ENCODE measurements at places on chromosomes 5 and 9.

- peak; percentile 41 for DNase-seq
Observed at GRCh38 chr9:81814794-81815464, 113.3 kb upstream of the SPATA31D4 start.

DNA sequence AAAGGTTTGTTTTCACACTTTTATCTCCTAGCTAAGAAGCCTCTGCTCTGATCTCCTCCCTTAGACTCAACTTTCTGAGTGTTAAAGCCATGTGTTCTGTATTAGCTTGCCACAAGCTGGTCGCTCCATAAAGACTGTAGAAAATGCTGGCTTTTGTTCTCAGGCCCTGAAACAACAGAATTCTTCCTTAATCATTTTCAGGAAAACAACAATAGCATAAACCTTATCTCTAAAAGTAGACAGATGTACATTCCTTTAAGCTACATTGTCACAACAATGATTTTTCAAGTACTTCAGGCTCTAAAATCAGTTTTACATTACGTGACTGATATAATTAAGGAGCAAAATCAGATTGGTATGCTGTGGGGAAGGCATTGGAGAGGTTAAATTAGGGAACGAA lies 41.9 kb downstream of the VCAN start:
- DNase-seq, result no peak

GRCh38 chr9:97863314-97863713 lies 10.3 kb downstream of the FOXE1 start:
- no peak for DNase-seq

GRCh38 chr5:122154910-122155309 lies 25.6 kb downstream of the ZNF474 start:
- DNase-seq, result no peak

DNA sequence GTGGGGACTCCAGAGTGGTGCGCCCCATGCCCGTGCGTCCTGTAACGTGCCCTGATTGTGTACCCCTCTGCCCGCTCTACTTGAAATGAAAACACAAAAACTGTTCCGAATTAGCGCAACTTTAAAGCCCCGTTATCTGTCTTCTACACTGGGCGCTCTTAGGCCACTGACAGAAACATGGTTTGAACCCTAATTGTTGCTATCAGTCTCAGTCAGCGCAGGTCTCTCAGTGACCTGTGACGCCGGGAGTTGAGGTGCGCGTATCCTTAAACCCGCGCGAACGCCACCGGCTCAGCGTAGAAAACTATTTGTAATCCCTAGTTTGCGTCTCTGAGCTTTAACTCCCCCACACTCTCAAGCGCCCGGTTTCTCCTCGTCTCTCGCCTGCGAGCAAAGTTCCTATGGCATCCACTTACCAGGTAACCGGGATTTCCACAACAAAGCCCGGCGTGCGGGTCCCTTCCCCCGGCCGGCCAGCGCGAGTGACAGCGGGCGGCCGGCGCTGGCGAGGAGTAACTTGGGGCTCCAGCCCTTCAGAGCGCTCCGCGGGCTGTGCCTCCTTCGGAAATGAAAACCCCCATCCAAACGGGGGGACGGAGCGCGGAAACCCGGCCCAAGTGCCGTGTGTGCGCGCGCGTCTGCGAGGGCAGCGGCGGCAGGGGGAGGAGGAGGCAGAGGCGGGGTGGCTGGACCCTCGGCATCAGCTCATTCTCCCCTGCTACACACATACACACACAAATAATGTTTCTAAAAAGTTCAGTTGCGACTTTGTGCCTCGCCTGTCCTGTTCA lies 668 bp downstream of the GLIS3 start:
- peak; percentile 8 for DNase-seq

GRCh38 chr9:1879501-1879900 lies 135.6 kb upstream of the SMARCA2 start:
- no peak for DNase-seq

DNA sequence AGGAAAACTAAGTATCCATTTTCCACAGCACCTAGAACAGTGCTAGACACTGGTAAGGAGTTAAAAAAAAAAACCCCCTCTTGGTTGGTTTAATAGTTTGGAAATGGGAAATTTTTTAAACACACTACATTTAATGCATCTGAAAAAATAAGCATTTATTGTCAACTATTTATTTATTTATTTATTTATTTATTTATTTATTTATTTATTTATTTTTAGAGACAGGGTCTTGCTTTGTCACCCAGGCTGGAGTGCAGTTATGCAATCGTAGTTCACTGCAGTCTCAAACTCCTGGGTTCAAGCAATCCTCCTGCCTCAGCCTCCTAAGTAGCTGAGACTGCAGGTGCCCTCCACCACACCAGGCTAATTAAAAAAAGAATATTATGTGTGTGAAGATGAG lies 51.6 kb downstream of the SNCAIP start:
- no peak for DNase-seq

- DNase-seq, result no peak
Observed at GRCh38 chr9:83032065-83032625, 30.8 kb downstream of the RASEF start.

- no peak for DNase-seq
Observed at GRCh38 chr9:82489201-82489821, 500.7 kb downstream of the SPATA31D1 start.

DNA sequence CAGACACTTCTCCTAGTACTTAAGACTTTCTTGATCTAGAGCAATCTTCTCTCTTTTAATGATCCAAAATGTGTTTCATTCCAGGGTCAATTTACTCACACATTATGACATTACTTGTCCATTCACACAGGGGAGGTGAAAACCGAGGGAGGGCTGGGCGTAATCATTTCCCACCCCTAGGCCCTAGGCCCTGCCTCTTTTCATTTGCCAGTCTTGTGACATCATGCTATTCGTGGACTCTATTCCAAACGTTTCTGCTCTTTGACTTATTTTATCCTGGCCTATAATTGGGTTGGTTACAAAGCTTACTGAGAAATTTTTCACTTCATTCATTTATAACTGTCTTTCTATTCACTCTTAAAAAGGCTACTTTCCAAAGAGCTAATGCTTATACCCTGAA lies 2.4 kb downstream of the DCAF12 start:
- DNase-seq, result no peak
